ENCODE measurements at places on chromosomes 7 and 10.

DNA sequence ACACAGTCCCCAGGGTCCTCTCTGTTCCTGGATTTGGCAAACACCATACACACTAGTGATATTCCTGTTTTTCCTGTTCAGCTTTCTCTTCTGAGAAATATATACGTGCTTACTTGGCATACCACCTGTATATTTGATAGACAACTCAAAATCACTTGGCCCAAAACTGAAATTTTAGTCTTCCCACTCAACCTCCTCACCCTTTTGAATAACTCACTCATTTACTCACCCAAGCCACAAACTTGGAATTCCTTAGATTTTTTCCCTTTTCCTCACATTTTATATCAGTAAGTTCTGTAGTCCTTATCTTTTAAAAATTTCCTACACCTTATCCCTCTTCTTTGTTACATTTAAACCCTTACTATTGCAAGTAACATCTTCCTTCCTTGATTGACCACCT lies 143.4 kb downstream of the PPP1R3A start:
- no peak for DNase-seq

- DNase-seq = no peak
These were observed 37.1 kb upstream of the AGBL3 start for GRCh38 chr7:134949171-134949570.

GRCh38 chr7:32516551-32517100 lies 21.3 kb downstream of the AVL9 start:
- no peak for DNase-seq

GRCh38 chr10:28805390-28805789 lies 128.1 kb downstream of the BAMBI start:
- no peak for DNase-seq

GRCh38 chr10:102313221-102313896 lies 68.0 kb downstream of the GBF1 start:
- no peak for DNase-seq

DNA sequence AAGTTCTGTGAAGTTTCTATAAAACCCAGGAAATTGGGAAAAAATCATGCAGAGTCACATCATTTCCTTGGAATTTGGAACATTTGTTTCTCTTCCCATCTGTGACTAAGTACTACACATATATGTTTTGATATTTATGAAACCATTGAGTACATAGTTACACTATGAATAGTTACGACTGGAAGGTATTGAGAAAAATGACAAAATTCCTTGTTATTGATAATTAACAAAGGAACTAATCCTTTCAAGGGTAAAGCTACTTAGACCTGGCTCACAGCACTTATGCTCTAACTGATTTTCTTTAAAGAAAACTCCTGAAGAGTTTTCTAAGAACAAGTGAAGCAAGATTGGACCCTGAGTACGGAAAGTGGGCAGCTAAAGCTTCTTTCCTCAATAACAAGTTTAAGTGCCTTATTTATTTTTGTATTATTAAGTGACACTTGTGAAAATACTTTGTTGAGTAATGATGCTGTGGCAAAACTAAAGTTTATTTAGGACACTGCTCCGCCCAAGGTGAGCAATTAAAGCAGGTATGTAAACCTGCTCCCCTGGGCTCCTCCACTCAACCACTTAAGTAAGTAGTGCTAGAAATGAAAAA lies 12.0 kb upstream of the GLCCI1 start:
- DNase-seq = no peak

Data from stimulated activated CD8-positive, alpha-beta memory T cell treated with anti-CD3 and anti-CD28 coated beads, Interleukin-15, amount 100 ng/mL, for 24 hours (primary cell).